ENCODE measurements at places on chromosomes 11 and 22. TPM values are rescaled to one million over a fixed set of nuclear protein-coding genes. Genes with fewer than 3 reads are reported as not detected.
A peak's percentile ranks its signal among the peaks of the same experiment; 100 is the strongest.

RAPSN gene
- 0.34 TPM for total RNA-seq

CCDC87 gene
- not detected for total RNA-seq

OR5AK2 gene
- total RNA-seq = not detected

OR4A16 gene
- total RNA-seq = not detected

PANX3 gene
- total RNA-seq = not detected

VSIG10L2 gene
- not detected for total RNA-seq

NLRP10 gene
- total RNA-seq = not detected

F2 gene
- not detected for total RNA-seq

FJX1 gene
- 31.7 TPM for total RNA-seq

PKP3 gene
- 1.9 TPM for total RNA-seq

ANO1 gene
- 0.72 TPM for total RNA-seq

ABCC8 gene
- not detected for total RNA-seq

- H3K27me3 ChIP-seq = peaks cover 12% of the 10 kb centered on the region
- no peak within 1 kb of the TSS for H3K4me3 ChIP-seq
- H3K4me1 ChIP-seq = no peaks in the 10 kb centered on the region
- DNase-seq = no peak
These were observed at the start of gene HORMAD2 for GRCh38 chr22:30079952-30080533. Gene HORMAD2 (plus strand): TSS chr22:30080464. CDS start chr22:30093953, 13,489 bp downstream.

GRCh38 chr22:22556995-22557925 is 1.8 kb downstream of the PRAME start:
- H3K36me3 ChIP-seq = no peaks in the 10 kb centered on the region
- no peak overlapping the region for H3K4me3 ChIP-seq
- no peak overlapping the region for H3K27ac ChIP-seq
- H3K27me3 ChIP-seq = no peaks in the 10 kb centered on the region
- no peak for DNase-seq

DNA sequence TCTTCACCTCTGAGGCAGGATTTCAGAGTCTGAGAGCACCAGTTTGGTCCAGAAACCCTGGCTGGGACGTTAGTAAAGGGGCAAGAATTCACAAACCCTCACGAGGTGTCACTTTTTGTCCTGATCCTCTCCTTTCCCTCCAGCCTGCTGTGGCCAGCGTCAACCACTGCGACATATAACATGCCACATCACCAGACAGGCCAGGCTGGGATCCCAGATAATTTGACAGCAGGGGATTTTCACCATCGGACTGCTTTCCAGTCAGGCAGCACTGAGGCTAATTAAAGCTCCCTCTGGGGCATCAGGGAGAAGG is 36.8 kb upstream of the RBFOX2 start:
- peak overlapping the region; percentile 80 for H3K27ac ChIP-seq
- peak overlapping the region; percentile 39 for H3K4me3 ChIP-seq
- H3K4me1 ChIP-seq = peaks cover 20% of the 10 kb centered on the region
- H3K27me3 ChIP-seq = no peaks in the 10 kb centered on the region
- H3K36me3 ChIP-seq = no peaks in the 10 kb centered on the region

DNA sequence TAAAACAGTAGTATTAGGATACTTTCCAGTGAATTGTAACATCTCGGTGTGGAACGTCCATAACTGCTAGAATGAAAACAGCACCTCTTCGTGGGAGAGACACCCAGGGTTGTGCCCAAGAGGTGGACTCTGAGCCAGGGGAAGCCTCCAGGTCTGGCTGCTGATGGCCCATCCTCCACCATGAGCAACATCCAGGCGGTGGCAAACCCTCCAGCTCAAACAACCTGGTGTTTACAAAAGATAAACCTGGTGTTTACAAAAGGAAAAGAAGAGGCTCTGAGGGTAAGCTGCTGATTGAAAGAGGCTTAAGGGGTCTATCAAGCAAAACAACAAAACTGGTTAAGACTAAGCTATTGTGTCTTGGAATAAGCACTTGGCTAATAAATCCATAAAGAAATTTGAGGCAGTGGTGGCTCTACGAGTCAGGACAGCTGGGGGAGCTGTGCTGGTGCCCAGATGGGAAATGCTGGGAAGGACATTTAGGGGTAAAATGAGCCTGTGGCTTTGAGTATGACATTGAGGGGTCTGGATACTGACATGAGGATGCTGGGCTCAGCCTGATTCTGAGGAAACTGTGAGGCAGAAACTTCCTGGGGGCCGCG is 909.0 kb downstream of the BRD1 start:
- H3K4me3 ChIP-seq = no peak overlapping the region
- H3K4me1 ChIP-seq = no peaks in the 10 kb centered on the region
- H3K27ac ChIP-seq = no peak overlapping the region
- no peaks in the 10 kb centered on the region for H3K36me3 ChIP-seq
- no peaks in the 10 kb centered on the region for H3K27me3 ChIP-seq
- DNase-seq = no peak

GRCh38 chr11:123700772-123701171 is 40.7 kb downstream of the ZNF202 start:
- H3K4me3 ChIP-seq = no peak overlapping the region
- no peak overlapping the region for H3K27ac ChIP-seq
- no peaks in the 10 kb centered on the region for H3K36me3 ChIP-seq

DNA sequence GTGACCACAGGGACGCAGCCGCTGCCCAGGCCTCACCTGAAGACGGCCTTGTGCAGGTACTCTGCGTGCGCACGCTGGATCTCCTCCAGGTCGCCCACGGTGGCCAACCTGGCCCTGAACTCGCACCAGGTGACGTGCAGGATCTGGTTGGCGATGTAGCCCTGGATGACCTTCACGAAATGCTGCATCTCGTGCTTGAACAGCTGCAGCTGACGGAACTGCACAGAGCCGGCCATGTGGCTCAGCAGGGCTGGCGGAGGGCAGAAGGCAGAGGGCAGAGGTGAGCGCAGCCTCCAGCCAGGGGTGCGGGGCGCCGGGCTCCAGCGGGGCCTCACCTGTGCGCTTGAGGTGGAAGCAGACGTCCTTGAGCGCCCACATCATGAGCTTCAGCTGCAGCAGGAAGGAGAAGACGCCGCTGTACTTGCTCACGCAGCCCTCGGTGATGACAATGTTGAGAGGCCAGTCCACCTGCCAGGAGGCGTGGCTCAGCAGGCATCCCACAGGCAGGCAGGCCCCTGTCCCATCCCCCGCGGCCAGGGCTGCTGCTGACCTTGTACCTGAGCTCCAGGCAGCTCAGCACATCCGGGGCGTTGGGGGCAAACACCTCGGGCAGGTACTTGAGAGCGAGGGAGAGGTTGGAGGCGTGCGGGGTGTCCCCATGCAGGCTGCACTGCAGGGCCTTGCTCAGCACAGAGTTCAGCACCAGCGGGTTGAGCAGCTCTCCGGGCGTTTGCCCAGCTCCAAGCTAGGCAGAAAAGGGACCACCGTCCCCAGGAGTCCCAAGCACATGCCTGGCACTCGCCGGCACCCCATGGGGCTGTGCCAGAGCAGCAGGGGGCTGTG is 17.6 kb downstream of the SELENOO start:
- H3K4me1 ChIP-seq = no peaks in the 10 kb centered on the region
- H3K27me3 ChIP-seq = no peaks in the 10 kb centered on the region
- peaks cover 95% of the 10 kb centered on the region for H3K36me3 ChIP-seq
- no peak overlapping the region for H3K4me3 ChIP-seq
- H3K27ac ChIP-seq = no peak overlapping the region

- no peaks in the 10 kb centered on the region for H3K27me3 ChIP-seq
- no peaks in the 10 kb centered on the region for H3K36me3 ChIP-seq
- no peak overlapping the region for H3K27ac ChIP-seq
- no peak for DNase-seq
- H3K4me1 ChIP-seq = no peaks in the 10 kb centered on the region
These were observed 109.6 kb downstream of the TRIM29 start for GRCh38 chr11:120028181-120028896.

DNA sequence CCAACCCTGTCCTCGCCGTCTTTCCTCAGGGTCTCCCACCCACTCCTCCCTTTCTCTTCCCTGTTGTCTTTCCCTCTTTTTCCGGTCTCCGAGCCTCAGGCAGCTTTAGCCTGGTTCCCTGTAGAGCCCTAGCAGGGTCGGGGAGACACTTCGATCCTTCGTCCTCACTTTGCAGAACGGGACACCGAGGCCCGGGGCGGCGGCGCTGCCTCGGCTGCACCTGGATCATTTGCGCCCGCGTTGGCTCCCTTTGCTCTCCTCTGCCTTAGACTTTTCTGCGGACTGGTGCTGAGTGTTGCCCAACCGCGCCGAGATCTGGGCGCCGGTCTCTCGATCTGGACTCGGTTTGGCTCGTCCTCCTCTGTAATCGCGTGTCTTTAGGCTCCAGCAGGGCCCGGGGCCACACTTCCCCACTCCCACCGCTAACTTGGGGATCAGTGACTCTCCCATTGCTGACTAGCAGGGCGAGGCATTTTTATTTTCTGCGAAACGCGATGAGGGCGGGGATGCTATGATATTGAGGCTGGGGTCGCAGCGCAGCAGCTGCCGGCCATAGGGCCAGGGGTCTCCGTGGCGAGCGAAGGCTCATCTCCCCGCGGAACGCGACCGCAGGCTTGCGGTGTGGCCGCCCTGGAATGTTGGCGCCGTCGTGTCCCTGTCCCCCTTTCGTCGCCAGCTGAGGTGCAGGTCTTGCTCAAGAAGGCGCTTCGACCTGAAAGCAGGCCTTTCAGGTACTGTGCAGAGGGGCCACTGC is 1.6 kb upstream of the E2F8 start:
- no peak overlapping the region for H3K27ac ChIP-seq
- peaks cover 10% of the 10 kb centered on the region for H3K36me3 ChIP-seq
- peak overlapping the region; percentile 88 for H3K4me3 ChIP-seq
- no peaks in the 10 kb centered on the region for H3K27me3 ChIP-seq
- no peak for DNase-seq

GRCh38 chr22:22818861-22819855 is 68.5 kb upstream of the IGLL5 start:
- no peak overlapping the region for H3K27ac ChIP-seq
- no peaks in the 10 kb centered on the region for H3K4me1 ChIP-seq
- H3K36me3 ChIP-seq = no peaks in the 10 kb centered on the region
- peaks cover 5% of the 10 kb centered on the region for H3K27me3 ChIP-seq
- H3K4me3 ChIP-seq = no peak overlapping the region
- DNase-seq = no peak

DNA sequence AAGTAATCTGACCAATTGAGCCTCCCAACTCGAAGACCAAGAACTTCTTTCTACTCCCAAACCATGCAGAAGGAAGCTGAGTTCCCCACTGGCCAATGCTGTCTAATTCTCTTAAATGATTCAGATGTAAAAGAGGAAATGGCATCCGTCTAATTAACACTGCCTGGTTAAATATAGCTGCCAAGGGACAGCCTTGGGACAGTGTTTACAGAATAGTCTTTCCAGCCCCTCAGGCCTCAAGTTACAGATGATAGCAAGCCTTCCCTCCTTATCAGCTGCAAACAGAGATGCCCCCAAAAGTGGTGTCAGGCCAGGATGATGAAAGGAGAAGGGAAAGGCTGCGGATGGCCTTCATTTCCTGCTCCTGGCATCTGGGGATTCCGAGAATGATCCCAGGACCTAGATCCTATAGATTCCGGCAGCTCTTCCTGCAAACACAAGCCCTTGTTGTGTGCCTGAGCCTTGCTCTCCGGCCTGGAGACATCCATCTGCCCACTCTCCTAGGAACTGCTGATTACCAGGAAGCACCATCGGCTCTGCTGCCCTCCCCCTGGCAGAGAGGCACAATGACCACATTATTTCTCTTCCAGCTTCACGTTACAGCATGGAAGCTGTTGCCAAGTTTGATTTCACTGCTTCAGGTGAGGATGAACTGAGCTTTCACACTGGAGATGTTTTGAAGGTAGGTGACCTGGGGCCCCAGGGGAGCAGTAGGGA is 13.5 kb upstream of the TMA7B start:
- no peaks in the 10 kb centered on the region for H3K4me1 ChIP-seq
- no peaks in the 10 kb centered on the region for H3K36me3 ChIP-seq
- DNase-seq = no peak
- H3K27me3 ChIP-seq = no peaks in the 10 kb centered on the region
- H3K27ac ChIP-seq = no peak overlapping the region
- H3K4me3 ChIP-seq = no peak overlapping the region

DNA sequence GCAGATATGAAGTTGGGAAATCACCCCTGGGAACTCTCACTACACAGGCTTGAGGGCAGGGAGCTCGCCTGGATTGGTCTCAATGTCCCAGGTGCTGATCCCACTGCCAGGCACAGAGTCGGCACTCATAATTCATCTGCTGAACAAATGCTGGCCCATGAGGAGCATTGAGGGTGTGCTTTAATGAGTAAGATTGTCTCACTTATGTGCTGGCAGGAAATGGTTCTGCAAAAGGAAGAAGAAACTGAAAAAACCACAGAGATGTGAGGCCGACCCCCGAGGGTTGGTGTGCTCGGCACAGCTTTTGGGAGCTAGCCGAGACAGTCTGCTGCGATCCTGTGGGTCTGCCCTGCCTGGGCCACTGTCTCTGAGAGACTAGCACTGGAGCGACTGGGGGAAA is 9.4 kb downstream of the PLAAT2 start:
- no peak overlapping the region for H3K4me3 ChIP-seq
- H3K36me3 ChIP-seq = no peaks in the 10 kb centered on the region
- H3K27ac ChIP-seq = no peak overlapping the region
- no peak for DNase-seq

GRCh38 chr11:9596926-9597464 is 23.5 kb downstream of the WEE1 start:
- no peaks in the 10 kb centered on the region for H3K36me3 ChIP-seq
- no peak overlapping the region for H3K27ac ChIP-seq
- no peak for DNase-seq
- peaks cover 7% of the 10 kb centered on the region for H3K4me1 ChIP-seq

DNA sequence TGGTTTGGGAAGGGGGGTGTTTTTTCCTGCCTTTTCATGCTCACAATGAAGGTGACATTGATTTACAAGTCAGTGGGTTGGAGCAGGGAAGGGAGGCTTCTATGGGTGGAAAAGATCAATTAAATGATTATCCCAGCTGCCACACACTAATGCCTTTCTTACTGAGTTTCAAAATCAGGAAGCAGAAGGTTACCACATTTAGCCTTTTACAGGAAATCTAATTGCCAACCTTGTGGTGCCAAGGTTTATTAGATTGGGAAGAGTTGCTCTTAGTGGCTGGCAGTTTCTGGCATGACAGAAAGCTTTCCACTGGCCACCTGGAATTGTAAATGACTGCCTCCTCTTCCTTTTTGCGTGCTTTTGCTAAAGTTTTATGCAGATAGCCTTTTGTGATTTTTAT is 98.7 kb downstream of the NAV2 start:
- H3K27ac ChIP-seq = no peak overlapping the region
- no peak for DNase-seq
- no peaks in the 10 kb centered on the region for H3K27me3 ChIP-seq
- no peaks in the 10 kb centered on the region for H3K4me1 ChIP-seq
- H3K4me3 ChIP-seq = no peak overlapping the region

- H3K4me3 ChIP-seq = no peak overlapping the region
- no peaks in the 10 kb centered on the region for H3K36me3 ChIP-seq
- DNase-seq = no peak
- H3K4me1 ChIP-seq = no peaks in the 10 kb centered on the region
- H3K27me3 ChIP-seq = no peaks in the 10 kb centered on the region
- no peak overlapping the region for H3K27ac ChIP-seq
These were observed 219.7 kb downstream of the BARX2 start for GRCh38 chr11:129595038-129595962.

- no peak for DNase-seq
- no peaks in the 10 kb centered on the region for H3K36me3 ChIP-seq
- H3K27ac ChIP-seq = no peak overlapping the region
- H3K4me1 ChIP-seq = no peaks in the 10 kb centered on the region
- no peak overlapping the region for H3K4me3 ChIP-seq
- H3K27me3 ChIP-seq = no peaks in the 10 kb centered on the region
These were observed 40.3 kb upstream of the TTLL12 start for GRCh38 chr22:43227239-43227630.
